ENCODE measurements at places on chromosomes 16 and 17.

- peaks cover 2% of the 10 kb centered on the region for H3K27me3 ChIP-seq
These were observed 492.5 kb upstream of the HSBP1 start for GRCh38 chr16:83315271-83315670.

- H3K27ac ChIP-seq = no peak overlapping the region
- no peaks in the 10 kb centered on the region for H3K27me3 ChIP-seq
- no peak for DNase-seq
- no peaks in the 10 kb centered on the region for H3K4me1 ChIP-seq
- H3K4me3 ChIP-seq = no peak overlapping the region
These were observed 26.9 kb upstream of the ZFP90 start for GRCh38 chr16:68512183-68512582.

GRCh38 chr17:77374170-77374936 lies 233.6 kb downstream of the SEC14L1 start:
- peaks cover 10% of the 10 kb centered on the region for H3K36me3 ChIP-seq
- H3K4me1 ChIP-seq = peaks cover 60% of the 10 kb centered on the region
- DNase-seq = peak; percentile 85
- peak overlapping the region; percentile 85 for H3K4me3 ChIP-seq

DNA sequence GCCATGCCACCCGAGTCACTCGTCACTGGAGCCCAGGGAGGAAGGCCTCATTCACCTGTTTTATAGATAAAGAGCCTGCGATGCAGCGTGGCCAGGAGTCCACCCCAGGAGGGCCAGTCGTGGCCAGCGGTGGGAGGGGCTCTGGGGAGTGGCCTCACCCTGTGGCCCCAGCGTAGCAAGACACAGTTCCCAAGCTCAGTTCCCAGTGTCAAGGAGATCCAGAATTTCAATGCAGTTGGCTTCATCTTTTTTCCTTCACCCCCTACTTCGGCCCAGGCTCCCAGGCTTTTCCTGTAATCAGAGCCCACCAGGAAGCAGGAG lies 84.0 kb downstream of the ABR start:
- no peak for DNase-seq
- peaks cover 6% of the 10 kb centered on the region for H3K4me1 ChIP-seq
- no peak overlapping the region for H3K4me3 ChIP-seq
- peaks cover 54% of the 10 kb centered on the region for H3K36me3 ChIP-seq
- no peak overlapping the region for H3K27ac ChIP-seq
- H3K27me3 ChIP-seq = no peaks in the 10 kb centered on the region

DNA sequence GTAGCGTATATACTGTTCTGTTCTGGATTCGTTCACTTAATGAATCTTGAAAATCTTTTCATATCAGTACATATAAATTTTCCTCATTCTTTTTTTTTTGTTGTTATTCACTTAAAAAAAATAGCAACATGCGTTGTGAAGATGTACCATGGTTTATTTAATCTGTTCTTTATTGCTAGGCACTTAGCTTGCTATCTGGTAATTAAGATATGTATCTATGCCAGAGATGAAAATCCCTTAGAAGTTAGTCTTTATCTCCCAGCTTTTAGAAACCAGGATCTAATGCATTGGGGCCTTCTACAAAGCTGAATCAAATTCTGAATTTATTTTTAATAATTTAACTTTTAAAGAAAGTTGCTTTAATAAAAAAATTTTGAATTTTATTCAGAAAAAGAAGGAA lies 13.0 kb upstream of the DNAJA2 start:
- no peak overlapping the region for H3K27ac ChIP-seq
- H3K36me3 ChIP-seq = no peaks in the 10 kb centered on the region
- H3K4me1 ChIP-seq = no peaks in the 10 kb centered on the region

DNA sequence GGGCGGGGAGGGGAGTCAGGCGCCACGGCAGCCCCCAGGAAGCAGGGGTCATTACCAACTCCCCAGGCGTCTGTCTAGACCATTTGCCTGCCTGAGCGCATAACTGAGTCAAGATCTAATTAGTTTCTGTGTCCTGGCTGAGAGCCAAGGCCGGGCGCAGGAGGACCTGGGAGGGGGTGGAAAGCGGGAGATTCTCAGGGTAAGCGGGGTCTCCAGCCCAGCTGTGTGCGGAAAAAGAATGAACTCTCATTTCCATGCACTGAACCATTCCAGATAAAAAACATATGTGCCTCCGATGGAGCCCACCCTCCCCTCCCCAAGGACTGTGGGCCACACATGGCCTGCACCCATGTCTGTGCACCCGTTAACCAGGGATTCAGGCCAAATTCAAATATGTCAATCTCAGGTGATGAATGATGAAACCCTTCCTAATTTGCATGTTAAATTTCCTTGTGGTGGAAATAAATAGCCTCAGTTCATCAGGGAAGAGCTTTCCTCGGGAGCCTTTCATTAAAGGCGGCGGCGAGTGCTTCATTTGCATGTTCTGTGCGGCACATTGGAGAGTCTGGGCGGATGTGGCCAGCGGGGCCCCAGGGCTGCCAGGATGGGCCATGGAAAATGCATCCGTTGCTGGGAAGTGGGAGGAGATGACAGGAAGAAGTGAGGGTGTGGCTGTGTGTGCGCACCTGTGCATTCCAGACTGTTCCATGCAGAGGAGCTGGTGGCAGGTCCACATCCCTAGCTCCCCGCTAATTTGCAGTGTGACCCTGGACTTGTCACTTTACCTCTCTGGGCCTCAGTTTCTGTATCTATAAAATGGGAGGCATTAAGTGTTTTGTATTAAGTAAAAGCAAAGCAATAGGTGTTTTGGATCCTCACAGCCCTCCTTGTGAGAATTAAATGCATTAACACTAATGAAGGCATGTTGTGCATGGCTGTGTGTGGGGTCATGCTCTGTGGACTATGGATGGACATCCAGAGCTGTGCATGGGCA lies 151.1 kb downstream of the SDK2 start:
- H3K4me3 ChIP-seq = no peak overlapping the region
- no peaks in the 10 kb centered on the region for H3K36me3 ChIP-seq
- no peak overlapping the region for H3K27ac ChIP-seq

GRCh38 chr16:48231727-48232492 lies 12.2 kb upstream of the LONP2 start:
- H3K4me1 ChIP-seq = no peaks in the 10 kb centered on the region
- no peaks in the 10 kb centered on the region for H3K36me3 ChIP-seq
- DNase-seq = peak; percentile 32

- no peaks in the 10 kb centered on the region for H3K27me3 ChIP-seq
- H3K27ac ChIP-seq = no peak overlapping the region
- no peak for DNase-seq
- H3K4me1 ChIP-seq = no peaks in the 10 kb centered on the region
These were observed 73.6 kb downstream of the IL21R start for GRCh38 chr16:27475561-27475960.

GRCh38 chr16:30947859-30948666 lies 805 bp upstream of the ORAI3 start:
- H3K27me3 ChIP-seq = no peaks in the 10 kb centered on the region
- no peak for DNase-seq
- H3K27ac ChIP-seq = no peak overlapping the region
- peaks cover 42% of the 10 kb centered on the region for H3K36me3 ChIP-seq
- H3K4me1 ChIP-seq = peaks cover 18% of the 10 kb centered on the region
- H3K4me3 ChIP-seq = no peak overlapping the region

DNA sequence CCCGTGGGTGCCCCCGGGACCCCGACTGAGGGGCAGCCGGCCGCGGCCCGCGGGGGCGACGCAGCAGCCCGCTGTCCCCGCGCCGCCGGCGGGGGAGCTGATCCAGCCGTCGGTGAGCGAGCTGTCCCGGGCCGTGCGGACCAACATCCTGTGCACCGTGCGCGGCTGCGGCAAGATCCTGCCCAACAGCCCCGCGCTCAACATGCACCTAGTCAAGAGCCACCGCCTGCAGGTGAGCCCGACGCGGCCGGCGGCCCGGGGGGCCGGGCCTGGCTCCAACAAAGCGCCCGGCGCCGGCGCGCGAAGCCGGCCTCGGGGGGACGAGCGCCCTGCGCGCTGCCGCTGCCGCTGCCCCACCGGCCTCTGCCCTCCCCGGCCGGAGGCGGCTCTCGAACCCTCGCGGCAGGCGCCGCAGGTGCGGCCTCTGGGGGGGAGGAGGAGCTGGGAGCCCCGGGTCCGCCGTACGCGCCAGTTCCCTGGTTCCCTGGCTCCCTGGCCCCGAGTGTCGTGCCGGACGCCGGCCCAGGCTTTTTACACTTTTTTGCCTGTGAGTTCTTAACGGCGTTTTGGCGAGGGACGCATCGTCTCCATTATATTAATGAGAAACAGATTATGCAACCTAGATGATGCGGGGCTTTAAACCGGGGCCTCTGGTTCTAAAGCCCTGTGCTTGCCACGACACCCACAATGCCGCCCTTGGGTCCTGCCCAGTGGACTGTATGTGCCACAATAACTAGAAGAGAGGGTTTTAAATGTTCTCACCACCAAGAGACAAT lies 521 bp downstream of the ATMIN start:
- peak overlapping the region; percentile 63 for H3K27ac ChIP-seq
- H3K27me3 ChIP-seq = no peaks in the 10 kb centered on the region
- DNase-seq = peak; percentile 30
- peaks cover 17% of the 10 kb centered on the region for H3K36me3 ChIP-seq

DNA sequence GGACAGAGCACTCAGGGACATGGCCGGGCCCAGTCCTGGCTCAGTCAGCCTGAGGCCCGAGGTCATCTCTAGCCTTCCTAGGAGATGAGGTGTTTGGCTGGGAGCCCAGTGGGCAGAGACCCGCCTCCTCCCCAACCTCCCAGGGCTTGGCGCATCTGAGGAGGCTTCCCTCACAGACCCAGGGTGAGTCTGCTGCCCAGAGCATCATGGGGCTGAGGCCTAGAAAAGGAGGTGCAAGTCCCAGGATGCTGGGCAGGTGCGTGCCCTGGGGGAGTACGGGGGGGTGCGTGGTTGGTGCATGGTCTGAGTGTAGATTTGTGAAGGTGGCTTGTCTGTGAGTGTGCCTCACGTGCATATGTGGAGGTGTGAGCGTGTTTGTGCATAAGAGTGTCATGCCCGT lies 4.7 kb downstream of the PDE6G start:
- H3K36me3 ChIP-seq = no peaks in the 10 kb centered on the region
- H3K4me3 ChIP-seq = no peak overlapping the region
- no peaks in the 10 kb centered on the region for H3K27me3 ChIP-seq
- H3K4me1 ChIP-seq = no peaks in the 10 kb centered on the region
- no peak overlapping the region for H3K27ac ChIP-seq
- DNase-seq = no peak

DNA sequence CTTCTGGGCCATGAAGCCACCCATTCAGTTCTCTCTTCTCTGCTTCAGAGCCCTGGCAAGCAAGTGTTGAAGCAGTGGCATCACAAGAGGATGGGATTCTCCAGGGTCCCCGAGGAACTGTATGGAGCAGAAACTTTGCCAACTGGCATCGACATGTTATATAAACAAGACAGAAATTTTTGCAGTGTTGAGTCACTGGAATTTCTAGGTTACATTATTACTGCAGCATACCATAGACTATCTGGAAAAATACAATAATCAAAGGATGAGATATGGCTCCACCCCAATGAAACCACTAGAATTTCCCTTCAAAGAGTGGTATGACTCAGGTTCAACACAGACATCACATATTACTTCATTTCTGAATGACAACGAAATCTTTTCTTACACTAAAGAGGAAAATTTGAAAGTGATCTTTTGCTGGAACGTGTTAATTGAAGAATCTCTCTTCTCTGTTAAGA lies 343.0 kb upstream of the DYNLRB2 start:
- H3K27ac ChIP-seq = no peak overlapping the region
- no peaks in the 10 kb centered on the region for H3K36me3 ChIP-seq
- H3K4me1 ChIP-seq = no peaks in the 10 kb centered on the region
- no peaks in the 10 kb centered on the region for H3K27me3 ChIP-seq
- DNase-seq = no peak
- no peak overlapping the region for H3K4me3 ChIP-seq

GRCh38 chr16:21189311-21189710 lies 22.1 kb downstream of the ZP2 start:
- DNase-seq = no peak
- H3K4me1 ChIP-seq = no peaks in the 10 kb centered on the region

GRCh38 chr16:65415460-65415859 lies 293.6 kb upstream of the CDH11 start:
- no peak overlapping the region for H3K27ac ChIP-seq
- H3K27me3 ChIP-seq = no peaks in the 10 kb centered on the region
- no peak for DNase-seq
- H3K4me3 ChIP-seq = no peak overlapping the region
- no peaks in the 10 kb centered on the region for H3K36me3 ChIP-seq
- no peaks in the 10 kb centered on the region for H3K4me1 ChIP-seq

DNA sequence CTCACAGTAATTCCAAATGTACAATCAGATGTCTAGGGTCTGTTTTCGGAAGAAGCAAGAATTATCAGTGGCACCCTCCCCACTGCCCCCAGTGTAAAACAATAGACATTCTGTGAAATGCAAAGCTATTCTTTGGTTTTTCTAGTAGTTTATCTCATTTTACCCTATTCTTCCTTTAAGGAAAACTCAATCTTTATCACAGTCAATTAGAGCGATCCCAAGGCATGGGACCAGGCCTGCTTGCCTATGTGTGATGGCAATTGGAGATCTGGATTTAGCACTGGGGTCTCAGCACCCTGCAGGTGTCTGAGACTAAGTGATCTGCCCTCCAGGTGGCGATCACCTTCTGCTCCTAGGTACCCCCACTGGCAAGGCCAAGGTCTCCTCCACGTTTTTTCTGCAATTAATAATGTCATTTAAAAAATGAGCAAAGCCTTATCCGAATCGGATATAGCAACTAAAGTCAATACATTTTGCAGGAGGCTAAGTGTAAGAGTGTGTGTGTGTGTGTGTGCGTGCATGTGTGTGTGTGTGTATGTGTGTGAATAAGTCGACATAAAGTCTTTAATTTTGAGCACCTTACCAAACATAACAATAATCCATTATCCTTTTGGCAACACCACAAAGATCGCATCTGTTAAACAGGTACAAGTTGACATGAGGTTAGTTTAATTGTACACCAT lies 59.7 kb downstream of the HLF start:
- H3K36me3 ChIP-seq = no peaks in the 10 kb centered on the region
- no peaks in the 10 kb centered on the region for H3K27me3 ChIP-seq
- no peaks in the 10 kb centered on the region for H3K4me1 ChIP-seq

GRCh38 chr16:31461921-31462804 lies 2.9 kb downstream of the ARMC5 start:
- DNase-seq = no peak
- H3K4me1 ChIP-seq = peaks cover 39% of the 10 kb centered on the region
- H3K27me3 ChIP-seq = no peaks in the 10 kb centered on the region
- peaks cover 40% of the 10 kb centered on the region for H3K36me3 ChIP-seq
- peak overlapping the region; percentile 7 for H3K27ac ChIP-seq

DNA sequence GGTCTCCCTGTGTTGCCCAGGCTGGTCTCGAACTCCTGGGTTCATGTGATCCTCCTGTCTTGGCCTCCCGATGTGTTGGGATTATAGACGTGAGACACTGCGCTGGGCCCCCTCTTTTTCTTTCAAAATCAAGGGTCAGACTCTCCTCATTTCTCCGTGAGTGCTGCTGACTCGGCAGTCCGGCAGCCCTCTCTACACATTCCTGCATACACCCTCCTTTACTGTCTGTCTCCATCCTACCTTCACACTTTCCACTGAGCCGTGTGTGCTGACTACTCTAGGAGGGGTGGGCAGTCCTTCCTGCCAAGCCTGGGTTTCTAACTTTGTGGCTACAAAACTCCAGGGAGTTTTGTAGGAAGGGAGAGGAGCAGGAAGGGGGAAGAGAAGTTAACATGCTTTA lies 195.2 kb downstream of the PARN start:
- no peak overlapping the region for H3K27ac ChIP-seq
- H3K27me3 ChIP-seq = no peaks in the 10 kb centered on the region
- peaks cover 45% of the 10 kb centered on the region for H3K4me1 ChIP-seq
- peaks cover 7% of the 10 kb centered on the region for H3K36me3 ChIP-seq

- H3K4me1 ChIP-seq = no peaks in the 10 kb centered on the region
- DNase-seq = no peak
- H3K27me3 ChIP-seq = no peaks in the 10 kb centered on the region
- no peaks in the 10 kb centered on the region for H3K36me3 ChIP-seq
- no peak overlapping the region for H3K4me3 ChIP-seq
These were observed 261.6 kb upstream of the TNRC6C start for GRCh38 chr17:77696721-77697460.

All from DND-41 (cell line).